ENCODE measurements at places on chromosomes 1 and 21.

- peak; percentile 30 for DNase-seq
These were observed 155.5 kb downstream of the OMA1 start for GRCh38 chr1:58391056-58391455.

DNA sequence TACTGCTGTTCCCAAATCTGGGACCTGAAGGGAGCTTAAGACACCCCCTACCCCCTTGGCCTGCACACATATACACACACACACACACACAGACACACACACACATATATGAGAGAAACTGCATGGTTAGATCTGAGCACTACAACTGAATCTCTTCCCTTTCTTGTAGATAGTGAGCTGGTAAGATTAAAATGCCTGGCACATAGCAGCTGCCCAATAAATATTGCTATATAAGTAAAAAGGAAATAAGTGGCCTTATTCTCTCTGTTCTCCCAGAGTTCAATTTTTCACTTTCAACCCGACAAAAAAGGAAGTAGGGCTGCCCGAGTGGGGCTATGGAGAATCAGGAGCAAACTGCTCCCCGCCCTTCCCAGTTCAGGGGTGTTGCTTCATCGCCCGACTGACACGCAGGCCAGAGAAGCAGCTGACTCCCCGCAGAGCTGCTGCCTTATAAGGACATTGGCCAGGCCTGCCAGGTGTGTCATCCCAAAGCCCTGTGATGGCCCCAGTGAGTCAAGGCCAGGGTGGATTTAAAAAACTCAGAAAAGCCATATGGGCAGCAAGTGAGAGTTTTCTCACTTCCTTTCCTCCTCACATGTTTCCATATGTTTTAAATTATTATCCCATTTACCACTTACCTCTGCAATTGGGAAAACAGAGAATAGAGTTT is 106.5 kb upstream of the SLC44A3 start:
- DNase-seq = peak; percentile 79

- no peak for DNase-seq
These were observed 39.7 kb downstream of the DNTTIP2 start for GRCh38 chr1:93839307-93839706.

- DNase-seq = peak; percentile 68
These were observed 2.5 kb downstream of the RGS4 start for GRCh38 chr1:163071405-163072255.

DNA sequence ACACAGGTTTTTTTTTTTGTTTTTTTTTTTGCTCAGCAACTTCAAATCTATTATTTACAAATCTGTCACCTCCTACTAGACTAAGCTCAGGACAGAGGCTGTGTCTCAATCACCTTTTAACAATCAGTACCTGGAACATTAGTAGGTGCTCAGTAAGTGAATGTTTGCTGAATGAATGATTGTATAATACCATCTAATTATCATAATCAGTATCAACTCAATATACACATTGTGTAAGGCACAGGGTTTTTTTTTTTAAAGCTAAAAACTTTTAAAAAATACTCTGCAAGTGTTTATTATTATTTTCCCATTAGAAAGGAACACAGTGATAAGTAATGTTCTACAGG is 9.2 kb downstream of the ERRFI1 start:
- no peak for DNase-seq

DNA sequence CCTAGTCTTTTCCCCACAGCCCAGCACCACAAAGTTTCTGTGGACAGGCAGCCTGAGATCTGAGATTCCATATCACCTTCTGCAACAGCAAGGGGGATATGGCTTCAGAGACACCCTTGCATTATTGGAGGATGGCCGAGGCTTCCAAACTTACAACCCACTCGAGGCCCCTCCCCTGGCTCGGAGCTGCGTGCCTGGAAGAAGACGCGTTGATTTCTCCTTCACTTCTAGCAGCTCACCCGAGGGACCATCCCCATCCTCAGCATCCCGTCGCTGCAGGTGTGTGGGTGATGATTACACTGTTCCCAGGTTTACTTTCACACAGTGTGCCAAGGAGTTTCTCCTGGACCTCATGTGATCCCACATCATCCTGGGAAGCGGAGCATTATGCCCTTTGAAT is 277.9 kb downstream of the MATN1 start:
- no peak for DNase-seq

- no peak for DNase-seq
These were observed 10.2 kb downstream of the SYT2 start for GRCh38 chr1:202700061-202700460.

- no peak for DNase-seq
These were observed 92.6 kb upstream of the NGF start for GRCh38 chr1:115430441-115431158.

- DNase-seq = no peak
These were observed 446.0 kb downstream of the PTPRU start for GRCh38 chr1:29682171-29682918.

DNA sequence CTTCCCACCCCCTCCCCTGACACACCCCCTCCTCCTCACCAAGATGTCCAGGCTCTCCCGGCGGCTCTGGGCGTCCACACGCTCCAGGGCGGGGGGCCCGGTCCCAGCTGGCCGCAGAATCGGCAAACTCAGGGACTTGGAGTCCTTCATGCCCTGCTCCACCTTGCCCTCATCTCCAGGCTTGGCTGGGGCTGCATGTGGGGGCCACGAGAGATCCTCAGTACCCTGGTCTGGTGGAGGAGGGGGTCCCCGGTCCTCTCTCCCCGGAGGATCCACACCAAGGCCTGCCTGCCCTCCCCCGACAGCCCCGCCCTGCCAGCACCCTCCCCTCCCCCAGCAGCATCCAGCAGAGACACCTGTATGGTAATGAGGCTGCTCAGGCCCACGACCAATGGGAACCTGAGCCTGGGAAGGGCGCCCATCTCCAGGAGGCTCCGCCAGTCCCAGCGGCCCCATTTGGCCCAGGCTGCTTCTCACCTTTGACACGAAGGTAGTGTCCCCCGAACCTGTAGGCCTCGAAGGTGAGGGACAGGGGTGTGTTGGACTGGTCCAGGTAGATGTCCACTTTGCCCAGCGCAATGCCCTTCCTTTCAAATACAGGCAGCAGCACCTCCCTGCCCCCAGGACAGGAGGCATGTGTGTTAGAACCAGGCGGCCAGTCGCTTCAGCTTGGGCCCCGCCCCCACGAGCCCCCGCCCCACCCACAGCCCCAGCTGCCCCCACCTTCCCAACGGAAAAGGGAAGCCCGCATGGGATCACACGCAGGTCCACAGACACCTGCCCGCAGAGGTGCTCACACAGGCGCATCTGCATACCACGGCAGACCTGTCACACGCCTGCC is 8.2 kb upstream of the TNFRSF25 start:
- no peak for DNase-seq

GRCh38 chr1:55215194-55216021 is at the start of gene USP24:
TSS of gene USP24 (minus strand) at chr1:55215364. CDS start at chr1:55215113, 251 bp downstream.
- peak; percentile 89 for DNase-seq

DNA sequence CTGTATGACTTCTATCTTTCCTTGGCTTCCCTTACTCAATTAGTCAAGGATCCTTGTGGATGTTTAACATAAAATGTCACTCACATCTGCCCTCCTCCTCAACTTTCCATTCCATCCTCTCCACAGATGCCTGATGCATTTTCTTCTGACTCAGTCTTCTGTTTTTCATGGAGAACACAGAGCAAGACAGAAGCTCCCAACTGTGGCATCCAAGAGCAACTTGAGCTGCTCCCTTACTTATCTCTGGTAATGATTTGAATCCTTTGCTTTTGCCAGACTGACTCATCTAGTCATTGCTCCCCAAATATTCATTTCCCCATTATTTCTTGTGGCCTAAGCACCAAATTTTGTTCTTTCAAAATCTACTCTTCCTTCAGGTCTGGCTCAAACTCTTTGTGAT is 120.6 kb downstream of the LYPLAL1 start:
- no peak for DNase-seq

GRCh38 chr1:70542856-70543255 is 131.8 kb downstream of the CTH start:
- no peak for DNase-seq

- no peak for DNase-seq
These were observed 44.4 kb downstream of the ZBTB18 start for GRCh38 chr1:244095529-244095911.

DNA sequence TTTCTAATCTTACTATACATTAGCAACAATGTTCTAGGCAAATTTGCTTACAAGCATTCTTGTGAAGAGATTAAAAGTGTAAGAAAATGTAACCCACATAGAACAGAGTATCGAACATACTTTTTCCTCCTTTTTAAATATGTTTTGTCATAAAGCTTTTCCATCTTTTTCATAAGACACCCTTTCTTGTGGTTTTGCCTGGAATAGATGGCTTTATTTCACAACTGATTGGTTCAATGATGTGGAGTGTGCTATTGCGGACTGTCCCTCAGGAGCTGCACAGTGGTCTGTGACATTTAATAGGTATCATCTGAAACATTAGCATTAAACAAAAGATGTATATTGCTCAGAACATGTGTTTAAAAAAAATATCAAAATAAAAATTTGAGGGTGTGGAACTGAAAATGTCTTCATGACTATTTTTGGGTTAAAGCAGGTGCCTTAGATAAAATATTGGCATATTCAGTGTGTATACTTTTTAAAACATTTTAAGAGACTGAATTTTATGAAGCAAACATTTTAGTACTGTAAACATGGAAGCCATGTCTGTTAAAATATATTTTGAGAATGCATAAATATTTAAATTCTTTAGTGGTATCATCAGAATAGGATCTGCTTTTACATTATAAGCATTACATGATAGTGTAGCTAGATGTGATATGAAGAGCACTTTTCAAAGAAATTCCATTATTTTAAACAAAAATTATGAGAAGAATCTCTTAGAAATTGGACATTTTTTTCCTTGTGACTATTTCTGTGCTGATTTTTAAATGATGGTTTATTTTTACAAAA is 48.3 kb upstream of the C1orf146 start:
- no peak for DNase-seq
